Hippocampal formation (tissue), 2 donors: ENCODE measurements at places on chromosomes 3 and 15.

DNA sequence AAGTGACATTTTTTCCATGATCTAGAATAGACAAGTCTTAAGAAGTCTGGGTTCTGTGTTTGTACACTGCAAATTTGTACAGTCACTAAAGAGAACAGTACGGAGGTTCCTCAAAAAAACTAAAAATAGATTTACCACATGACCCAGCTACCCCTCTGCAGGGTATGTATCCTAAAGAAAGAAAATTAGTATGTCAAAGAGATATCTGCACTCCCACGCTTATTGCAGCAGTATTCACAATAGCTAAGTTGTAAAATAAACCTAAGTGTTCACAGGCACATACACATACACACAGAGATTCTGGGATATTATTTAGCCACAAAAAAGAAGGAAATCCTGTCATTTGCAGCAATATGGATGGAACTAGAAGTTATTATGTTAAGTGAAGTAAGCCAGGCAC lies 120.4 kb downstream of the ZIC1 start:
- no peak for DNase-seq

GRCh38 chr3:177427540-177427939 lies 230.3 kb upstream of the TBL1XR1 start:
- no peak for DNase-seq

DNA sequence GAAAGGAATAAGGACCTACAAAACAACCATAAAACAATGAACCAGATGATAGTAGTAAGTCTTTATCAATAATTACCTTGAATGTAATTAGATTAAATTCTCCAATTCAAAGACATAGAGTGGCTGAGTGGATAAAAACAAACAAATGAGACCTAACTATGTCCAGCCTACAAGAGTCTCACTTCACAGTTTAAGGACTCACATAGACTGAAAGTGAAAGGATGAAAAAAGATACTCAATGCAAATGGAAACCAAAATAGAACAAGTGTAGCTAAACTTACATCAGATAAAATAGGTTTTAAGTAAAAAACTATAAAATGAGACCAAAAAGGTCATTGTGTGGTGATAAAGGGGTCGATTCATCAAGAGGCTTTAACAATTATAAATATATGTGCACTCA lies 21.9 kb upstream of the NR1I2 start:
- no peak for DNase-seq

- no peak for DNase-seq
Observed at GRCh38 chr15:29690765-29691475, 131.3 kb downstream of the TJP1 start.

DNA sequence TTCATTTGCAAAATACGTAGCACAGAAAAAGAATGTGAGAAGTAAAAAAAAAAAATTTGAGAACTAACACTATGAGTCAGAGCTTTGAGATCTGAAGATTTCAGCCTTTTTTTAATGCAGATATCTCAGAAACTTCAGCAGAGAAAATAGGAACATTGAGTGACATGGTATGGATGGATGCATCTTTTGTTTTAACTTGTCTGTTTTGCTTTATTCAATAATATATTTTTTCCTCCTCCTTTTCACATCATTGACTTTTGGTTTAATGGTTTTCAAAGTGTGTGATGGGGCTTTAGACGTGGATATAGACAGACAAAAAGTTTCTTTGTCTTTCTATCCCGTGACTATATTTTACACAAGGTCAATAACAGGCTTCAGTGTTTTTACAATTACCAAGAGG lies 426.7 kb upstream of the FRG2C start:
- no peak for DNase-seq

DNA sequence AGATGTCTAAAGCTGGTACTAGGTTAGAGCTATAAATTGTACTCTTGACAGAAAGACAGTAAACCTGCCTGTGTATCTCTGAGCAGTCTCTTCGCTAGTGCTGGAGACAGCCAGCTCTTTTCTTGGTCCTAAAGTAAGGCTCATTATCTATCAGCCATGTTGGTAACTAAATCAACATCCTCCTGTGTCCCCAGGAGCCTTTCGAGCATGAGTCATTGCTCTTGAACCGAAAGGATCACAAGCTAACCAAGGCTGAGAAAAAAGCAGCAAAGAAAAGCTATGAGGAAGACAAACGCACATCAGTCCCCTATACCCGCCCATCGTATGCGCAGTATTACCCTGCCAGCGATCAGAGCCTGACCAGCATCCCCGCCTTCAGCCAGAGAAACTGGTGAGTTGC lies 25.0 kb upstream of the TEX264 start:
- DNase-seq = no peak

DNA sequence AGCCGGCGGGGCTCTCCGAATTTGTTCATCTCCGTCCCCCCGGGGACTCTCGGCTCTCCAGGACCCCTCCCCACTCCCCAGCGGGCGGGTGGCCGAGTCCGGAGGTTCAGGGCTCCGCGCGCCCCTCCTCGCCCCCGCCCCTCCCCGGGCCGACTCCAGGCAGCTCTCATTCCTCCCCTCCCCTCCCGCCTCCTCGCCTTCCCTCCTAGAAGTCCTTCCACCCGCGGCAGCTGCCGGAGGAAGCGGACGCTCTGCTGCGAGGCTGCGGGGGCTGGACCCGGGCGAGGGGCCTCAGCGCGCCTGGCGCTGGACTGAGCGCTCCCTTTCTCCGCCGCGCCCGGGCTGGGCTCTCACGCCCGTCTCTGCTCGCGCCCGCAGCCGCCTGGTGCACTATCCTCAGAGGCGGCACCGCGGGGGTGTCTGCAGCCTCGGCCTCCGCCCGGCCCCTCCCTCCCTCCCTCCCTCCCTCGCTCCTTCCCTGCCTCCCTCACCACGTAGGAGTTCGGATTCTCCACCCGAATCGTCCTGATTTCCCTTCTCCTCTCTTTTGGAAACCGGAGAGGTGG lies at the start of gene ROBO2:
Gene ROBO2 (plus strand): TSS at position 494 of the 566 bp plus-strand sequence. CDS start 687 bp downstream, outside the sequence.
- DNase-seq = no peak

DNA sequence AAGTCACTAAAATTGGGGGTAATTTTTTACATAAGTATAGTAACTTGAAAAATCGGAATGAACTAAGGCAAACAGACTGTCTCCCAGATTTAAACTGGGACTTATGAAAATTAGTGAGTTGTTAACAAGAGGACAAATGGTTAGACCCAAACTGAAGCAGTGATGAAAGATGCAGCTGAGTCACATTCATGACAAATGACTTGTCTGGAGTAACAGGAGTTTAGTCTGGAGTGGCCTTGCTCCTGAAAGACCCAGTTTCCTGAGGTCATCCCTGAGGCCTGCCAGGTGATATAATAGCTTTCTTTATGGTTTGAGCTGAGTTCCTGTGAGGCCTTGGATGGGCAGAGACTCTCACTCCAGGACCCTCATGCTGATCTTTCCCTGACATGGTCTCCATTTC lies 9.6 kb upstream of the CTDSPL start:
- no peak for DNase-seq

DNA sequence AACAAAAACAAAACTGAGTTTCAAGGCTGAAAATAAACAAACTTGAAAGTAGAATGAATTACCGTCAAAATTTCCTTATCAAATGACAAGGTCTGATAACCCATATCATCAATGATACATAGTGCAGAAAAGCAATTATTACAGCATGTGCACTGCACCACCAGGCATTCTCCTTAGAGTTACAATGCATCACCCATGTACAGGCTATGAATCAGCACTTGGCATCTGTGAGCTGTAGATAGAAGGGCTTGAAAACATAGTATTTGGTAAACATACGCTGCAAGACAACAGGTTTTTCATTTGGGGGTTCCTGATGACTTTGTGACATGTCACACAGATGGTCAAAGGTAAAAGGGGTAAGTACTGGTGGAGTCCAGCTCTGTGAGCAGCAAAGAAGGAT lies 265.1 kb downstream of the CTNNB1 start:
- DNase-seq = no peak

GRCh38 chr3:17232442-17232841 lies 347.7 kb downstream of the PLCL2 start:
- DNase-seq = no peak

GRCh38 chr15:60391722-60392315 lies 6.0 kb downstream of the ANXA2 start:
- no peak for DNase-seq

DNA sequence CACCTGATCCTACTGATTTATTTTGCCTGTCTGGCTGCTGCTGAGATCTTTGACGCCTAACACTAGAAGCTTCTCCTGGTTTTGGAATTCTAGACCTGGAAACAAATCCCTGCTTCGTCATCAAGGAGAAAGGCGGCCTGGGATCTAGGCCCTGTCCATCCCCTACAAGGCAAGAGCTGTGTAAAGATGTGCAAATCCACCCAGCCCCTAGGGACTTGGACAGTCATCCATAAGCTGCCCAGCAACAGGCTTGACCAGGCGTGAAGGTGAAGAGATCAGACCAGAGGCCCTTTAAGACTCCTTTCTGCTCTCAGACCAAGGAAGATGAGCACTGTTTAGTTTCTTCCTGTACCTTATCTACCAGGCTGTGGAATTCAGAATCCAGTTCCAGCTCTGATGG lies 32.2 kb downstream of the SLC41A3 start:
- no peak for DNase-seq
